Stimulated activated CD8-positive, alpha-beta memory T cell treated with anti-CD3 and anti-CD28 coated beads, Interleukin-2, amount 100 ng/mL, for 48 hours (primary cell): ENCODE measurements at places on chromosomes 1 and 21.

DNA sequence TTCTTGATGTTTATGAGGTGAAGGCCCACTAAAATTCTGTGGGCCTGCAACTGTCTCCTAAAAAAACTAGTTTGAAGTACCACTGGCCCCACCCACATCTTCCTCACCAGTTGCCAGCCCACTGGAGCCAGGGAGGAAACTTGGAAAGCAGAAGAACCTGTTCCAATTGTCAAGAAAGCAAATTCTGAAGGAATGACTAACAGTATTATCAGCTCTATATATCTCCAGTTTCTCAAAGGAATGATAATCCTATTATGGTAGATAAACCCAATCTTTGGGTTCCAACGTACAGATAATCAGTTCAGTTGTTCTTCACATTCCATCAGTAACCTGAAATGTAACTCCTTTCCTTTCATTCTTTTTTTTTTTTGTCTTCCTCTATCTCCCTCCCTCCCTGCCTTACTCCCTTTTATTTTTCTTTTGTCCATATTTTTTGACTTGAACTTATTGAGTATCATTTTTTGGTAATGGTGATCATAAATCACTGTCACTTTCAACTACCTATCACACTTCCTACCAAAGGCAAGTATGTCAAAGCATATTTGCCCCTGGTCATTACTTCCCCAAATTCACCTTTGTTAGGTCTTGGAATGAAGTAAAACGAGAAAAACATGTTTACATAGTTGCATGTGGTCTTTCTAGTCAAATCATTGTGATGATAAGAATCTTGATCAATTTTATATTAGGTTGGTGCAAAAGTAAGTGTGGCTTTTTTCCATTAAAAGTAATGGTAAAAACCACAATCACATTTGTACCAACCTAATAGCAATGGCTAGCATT is 943.4 kb downstream of the TTLL7 start:
- DNase-seq = no peak

GRCh38 chr1:69569576-69570328 is 2.0 kb downstream of the LRRC7 start:
- DNase-seq = no peak

- DNase-seq = no peak
Observed at GRCh38 chr1:68723791-68724190, 226.9 kb upstream of the DEPDC1 start.

DNA sequence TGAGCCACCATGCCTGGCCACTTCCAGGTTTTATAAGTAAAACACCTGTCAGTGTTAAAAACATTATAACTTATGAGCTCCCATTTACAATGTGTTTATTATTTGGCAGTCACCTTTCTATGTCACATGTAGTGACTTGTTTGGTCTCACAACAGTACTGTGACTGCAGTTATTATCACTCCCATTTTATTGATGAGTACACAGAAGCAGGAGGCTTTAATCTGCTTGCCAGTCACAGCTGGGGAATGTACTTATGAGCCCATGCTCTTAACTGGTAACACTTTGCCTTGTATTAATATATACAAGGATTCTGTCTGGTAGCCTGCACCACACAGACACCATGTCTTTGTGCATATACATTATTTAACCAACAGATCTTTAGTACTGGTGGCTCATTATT is 31.1 kb upstream of the BACH1 start:
- no peak for DNase-seq
